ENCODE measurements at places on chromosomes 7 and 10.

GRCh38 chr10:6124666-6125065, 35.8 kb downstream of the RBM17 start:
- DNase-seq, result no peak

DNA sequence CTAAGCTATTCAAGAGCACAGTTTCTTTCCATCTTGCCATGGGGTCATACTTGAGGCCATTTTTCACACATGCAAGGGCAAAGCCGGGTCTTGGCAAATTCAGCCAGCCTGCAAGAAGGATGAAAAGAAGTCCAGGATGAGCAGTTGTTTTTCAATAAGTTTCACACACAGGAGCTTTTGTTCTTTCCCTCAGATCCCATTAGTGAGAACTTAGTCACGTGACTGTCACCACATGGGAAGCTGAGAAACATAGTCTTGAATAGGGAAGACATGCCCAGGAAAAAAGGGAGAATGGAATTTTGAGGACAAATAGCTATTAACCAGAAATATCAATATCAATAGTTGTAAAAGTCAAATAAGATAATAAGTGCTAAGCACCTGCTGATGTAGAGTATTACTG, 137.7 kb downstream of the AHR start:
- DNase-seq, result no peak

GRCh38 chr10:44044549-44044948, 340.3 kb downstream of the CXCL12 start:
- DNase-seq, result no peak

GRCh38 chr10:92727550-92727949, 37.8 kb downstream of the HHEX start:
- DNase-seq, result no peak

DNA sequence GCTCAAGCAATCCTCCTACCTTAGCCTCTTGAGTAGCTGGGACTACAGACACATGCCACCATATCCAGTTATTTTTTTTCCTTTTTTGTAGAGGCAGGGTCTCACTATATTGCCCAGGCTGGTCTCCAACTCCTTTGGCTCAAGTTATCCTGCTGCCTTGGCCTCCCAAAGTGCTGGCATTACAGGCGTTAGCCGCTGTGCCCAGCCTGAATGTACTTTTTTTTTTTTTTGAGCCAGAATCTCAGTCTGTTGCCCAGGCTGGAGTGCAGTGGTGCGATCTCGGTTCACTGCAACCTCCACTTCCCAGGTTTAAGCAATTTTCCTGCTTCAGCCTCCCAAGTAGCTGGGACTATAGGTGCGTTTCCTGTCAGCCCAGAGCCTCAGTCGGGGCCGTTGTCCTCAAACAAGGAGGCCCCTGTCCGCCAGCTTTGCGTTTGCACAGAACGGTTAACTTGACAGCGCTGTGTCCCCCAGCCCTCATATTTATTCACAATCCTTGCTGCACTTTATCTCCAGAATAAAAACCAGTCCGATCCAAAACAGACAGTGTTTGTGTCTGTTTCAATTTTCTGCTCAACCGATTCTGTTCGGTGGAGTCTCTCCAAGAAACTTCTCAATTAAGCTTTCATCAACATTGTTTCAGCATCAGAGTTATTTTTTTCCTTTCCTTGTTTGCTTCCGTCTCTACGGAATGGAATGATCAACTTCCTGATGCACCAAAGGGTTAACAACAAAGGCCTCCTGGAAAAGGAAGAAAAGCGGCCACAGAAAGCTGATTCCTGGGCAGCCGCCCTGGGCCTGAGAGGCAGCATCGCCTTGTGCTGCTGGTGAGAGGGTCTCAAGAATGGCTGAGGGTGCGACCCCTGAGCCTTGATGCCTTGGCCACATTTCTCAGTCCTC, 64.5 kb downstream of the PDIA4 start:
- DNase-seq, result peak; percentile 21

GRCh38 chr10:84205049-84205852, 10.9 kb downstream of the CDHR1 start:
- peak; percentile 39 for DNase-seq

DNA sequence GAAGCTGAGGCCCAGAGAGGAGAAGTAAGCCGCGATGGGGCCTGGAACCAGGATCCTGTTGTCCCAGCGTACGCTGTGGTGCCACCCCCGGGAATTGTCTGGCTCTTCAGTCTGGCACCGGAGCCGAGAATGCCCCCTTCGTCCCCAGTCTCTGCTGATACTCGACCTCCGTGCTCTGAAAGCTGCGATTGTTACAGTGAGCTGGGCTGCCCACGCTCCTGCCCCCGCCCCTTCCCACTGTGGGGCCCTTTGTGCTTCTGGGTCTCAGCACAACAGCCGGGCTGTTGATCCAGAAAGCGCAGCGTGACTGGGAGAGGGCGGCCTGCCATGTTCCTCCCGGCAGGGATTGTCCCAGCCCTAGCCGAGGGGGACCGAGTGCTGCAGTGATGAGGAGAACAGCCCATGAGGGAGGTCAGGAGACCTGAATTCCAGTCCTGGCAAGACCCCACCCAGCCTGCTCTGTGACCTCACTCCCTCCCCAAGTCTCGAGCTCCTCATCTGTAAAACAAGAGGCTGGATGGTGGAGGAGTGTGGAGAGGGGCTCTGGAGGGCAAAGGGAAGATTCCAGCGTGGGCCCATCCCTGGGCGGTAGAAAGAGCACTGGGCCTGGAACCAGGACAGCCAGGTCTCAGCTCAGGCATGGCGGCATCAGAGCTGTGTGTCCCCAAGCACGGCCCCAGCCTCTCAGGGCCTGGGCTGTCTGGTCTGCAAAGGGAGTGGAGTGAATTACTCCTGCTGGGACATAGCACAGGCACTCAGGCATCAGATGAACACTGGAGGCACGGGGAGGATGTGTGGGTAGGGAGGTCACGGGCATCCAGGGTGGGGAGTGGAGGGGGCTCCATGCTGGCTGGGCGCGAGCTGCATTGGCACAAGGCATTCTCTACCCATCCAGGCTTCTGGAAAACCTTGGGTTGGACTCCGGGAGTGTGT, 43.6 kb downstream of the TSPAN15 start:
- no peak for DNase-seq

- DNase-seq, result no peak
Observed at GRCh38 chr7:123782071-123782798, 33.4 kb upstream of the WASL start.

DNA sequence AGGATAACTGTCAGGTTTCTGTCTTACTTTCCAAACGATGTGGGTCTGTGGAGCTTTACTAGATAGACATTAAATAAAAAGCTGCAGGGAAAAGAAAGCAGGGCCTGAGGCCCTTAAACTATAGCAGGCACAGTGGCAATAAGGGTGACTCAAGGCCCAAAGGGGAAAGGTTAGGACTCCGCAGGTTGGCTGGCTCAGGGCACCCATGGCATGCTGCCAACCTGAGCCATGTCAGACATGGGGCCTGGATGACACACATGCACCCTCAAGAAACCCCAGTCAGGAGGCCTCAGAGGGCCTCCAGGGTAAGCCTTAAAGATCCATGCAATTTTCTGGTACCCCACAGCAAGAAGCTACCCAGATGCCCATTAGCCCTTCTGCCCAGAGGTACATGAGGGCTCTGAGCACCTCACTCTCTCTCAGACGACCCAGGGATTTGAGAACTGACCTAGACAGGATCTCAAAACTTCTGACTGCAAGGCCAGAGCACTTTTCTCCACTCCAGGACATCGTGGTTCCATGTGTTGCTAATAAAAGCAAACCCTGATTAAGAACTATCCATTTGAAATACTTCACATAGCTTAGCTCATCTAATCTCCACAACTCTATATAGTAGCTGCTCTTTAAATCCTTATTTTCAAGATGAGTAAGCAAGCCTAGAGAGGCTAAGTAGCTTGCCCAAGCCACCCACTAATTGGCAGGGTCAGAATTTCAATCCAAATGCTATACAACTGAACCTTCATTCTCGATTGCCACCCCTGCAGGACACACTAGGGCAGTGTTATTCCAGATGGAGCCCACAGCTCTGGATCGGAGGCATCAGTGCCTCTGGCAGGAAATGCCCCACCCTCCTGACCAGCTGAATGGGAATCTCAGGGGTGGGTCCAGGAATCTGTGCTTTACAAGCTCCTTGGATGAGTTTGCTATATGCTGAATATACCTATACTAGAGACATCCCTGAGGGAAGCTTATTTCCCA, 132.5 kb upstream of the EFCAB10 start:
- no peak for DNase-seq

DNA sequence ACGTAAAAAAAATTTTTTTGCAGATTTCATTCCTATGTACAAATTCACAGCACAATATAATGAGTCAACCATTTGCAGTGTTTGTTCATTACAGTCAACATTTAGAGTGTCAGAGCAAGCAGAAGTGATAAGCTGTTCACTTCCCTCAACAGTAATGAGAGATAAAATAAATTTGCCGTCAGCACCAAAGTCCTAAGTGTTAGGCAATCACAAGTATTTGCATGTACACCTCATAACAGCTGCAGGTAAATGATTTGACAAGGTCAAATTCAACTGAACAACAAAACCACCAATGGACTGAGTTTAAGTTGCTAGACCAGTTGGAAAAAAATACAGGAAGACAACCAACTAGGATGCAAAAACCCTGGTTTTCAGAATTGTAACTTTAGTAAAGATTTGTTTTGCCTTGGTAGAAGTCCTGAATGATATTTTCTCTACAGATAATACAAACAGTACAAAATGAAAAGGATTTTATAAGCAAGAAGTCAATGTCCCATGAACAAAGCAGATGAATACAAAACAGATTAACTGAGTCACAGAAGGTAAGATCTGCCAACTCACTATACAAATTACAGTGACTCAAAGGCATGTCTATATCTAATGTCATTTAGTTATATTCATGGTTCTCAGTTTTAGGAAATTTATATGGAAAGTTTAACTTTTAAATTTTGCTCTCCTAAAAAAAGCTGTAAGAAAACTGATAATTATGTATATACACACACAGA, 10.4 kb downstream of the RAPGEF5 start:
- peak; percentile 94 for DNase-seq
